ENCODE measurements at places on chromosomes 1 and 21. TPM values are rescaled to one million over a fixed set of nuclear protein-coding genes. Genes with fewer than 3 reads are reported as not detected.

DNA sequence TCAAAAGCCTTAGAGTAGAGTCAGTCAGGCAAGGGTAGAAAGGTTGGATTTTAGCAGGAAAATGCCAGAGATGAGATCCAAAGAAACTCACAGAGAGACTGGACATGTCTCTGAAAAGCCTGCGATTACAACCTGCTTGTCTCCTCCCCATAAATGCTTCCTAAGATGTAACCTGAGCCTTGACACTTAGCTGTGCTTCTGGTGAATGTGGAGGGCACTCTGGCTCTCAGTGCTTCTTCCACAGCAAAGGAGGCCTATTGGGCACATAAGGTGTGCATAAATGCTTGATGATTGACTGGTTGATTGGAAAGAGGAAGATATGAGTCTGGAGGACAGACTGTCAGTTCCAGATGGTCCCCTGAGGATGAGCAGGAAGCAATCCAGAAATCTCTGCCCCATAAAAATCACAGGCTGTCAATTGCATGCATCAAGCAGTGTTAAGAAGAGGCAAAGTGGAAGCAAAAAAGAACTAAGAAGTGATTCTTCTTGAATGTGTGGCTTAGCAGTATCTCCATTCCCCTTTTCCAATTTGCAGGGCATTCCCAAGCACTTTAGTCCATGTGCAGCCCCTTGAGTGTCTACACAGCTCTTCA, 236.2 kb upstream of the RRP15 start:
- DNase-seq = no peak

- no peak for DNase-seq
Observed at GRCh38 chr1:154386643-154387352, 18.3 kb upstream of the IL6R start.

DNA sequence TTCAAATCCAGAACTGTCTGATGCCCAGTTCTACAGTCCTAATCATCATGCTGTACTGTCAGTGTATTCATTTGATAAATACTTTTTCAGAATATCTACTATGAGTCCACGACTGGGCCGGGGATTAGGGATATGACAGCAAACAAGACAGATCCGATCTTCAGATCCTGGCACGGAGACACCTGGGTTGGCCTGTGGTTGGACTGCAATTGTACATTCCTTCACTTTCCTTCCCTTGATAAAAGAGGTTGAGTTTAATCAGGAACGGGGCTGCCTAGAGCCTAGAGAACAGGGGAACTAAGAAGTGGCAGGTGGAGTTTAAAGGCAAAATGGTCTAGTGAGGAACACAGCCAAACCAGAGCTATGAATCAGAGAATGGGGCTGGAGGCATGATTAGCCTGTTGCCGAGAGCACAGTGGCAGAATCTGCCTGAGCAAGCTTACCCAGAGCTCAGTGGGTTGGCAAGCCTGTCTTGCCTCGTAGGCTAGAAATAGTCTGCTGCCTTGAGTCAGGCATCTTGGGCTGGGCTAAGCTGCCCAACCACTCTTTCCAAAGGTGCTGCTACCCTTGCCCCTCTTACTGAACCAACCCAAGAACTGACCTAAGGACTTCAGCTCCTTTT, 38.1 kb upstream of the PTCH2 start:
- no peak for DNase-seq

The KLF17 gene
- not detected for total RNA-seq

The ERG gene
- 11.9 TPM for total RNA-seq

The FCN3 gene
- not detected for total RNA-seq

DNA sequence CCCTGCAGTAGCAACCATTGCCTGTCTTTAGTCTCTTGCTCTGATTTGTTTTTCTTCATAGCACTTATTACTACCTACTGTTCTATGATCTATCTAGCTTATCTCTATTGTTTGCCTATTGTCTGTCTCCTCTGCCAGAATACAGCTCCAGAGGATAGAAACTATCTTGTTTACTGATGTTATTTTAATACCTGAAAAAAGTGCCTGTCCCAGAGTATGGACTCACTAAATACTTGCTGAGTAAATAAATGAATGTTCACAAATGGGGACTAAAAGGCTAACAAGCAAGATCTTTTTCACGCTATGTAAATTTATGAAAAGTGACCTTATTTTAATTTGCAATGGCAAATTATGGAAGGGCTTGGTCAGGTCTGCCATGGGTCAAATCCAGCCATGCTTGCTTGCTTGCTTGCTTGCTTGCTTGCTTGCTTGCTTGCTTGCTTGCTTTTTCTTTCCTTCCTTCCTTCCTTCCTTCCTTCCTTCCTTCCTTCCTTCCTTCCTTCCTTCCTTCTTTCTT, 145.3 kb downstream of the TGFB2 start:
- DNase-seq = no peak

GRCh38 chr1:76336931-76337371, 262.4 kb downstream of the ST6GALNAC3 start:
- peak; percentile 80 for DNase-seq

- peak; percentile 50 for DNase-seq
Observed at GRCh38 chr1:160108888-160109662, 6.5 kb upstream of the ATP1A2 start.

GRCh38 chr1:153678519-153679336, at the start of gene NPR1:
Gene NPR1, plus strand, starts transcription at chr1:153678688. Its CDS starts 421 bp downstream, at chr1:153679109.
- peak; percentile 36 for DNase-seq

The BNIPL gene
- total RNA-seq = 37.0 TPM

The CRYAA gene
- not detected for total RNA-seq

DNA sequence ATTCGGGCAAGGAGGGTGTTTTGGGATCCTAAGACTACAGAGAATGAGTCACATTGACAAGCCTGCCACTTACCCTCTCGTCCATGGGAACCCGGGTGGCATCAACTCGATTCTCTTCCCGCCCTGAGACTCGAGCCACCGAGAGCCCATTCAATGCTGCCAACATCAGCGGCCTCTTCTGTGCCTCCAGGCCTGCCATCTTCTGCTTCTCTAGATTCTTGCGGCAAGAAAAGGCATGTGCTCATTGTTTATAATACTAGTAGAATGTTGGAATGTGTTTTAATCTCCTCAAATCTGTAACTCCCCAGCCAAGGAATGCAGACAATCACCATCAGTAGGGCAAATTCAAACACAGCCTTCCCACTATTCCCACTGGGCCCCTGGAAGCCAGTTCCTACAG, 96.9 kb downstream of the SMYD2 start:
- DNase-seq = no peak

GRCh38 chr1:218880484-218881060, 293.1 kb upstream of the LYPLAL1 start:
- DNase-seq = no peak

- no peak for DNase-seq
Observed at GRCh38 chr1:35185200-35185599, 7.7 kb downstream of the SFPQ start.

GRCh38 chr1:172537366-172537765, 4.4 kb downstream of the SUCO start:
- DNase-seq = no peak

- DNase-seq = no peak
Observed at GRCh38 chr1:1972976-1973715, 30.4 kb downstream of the CFAP74 start.

DNA sequence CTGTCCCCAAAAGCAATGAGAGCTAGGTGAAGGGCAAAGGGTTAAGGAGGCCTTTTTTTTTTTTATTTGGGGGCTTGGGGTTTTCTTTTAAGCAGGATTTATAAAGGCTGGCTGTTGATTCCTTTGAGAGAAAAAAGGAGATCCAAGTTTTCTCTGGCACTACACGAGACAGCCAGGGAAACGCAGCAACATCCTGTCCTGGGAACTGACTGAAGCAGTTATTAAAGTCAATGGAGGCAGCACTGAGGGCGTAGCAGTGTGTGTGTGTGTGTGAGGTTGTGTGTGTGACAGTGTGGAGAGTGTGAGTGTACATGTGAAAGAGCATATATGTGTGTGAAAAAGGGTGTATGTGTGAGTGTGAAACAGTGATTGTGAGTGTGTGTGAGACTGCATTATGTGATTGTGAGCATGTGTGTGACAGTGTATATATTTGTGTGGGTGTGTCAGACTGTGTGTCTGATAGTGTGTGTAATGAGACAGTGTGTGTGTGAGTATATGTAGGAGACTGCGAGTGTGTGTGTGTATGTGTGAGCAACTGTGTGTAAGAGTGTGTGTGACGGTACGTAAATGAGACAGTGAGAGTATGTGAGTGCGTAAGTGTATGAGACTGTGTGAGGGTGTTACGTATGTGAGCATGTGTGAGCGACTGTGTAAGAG, 65.9 kb upstream of the TIAM1 start:
- DNase-seq = peak; percentile 43

Measured in skin of body (tissue), 3 donors.